Activated naive CD8-positive, alpha-beta T cell treated with anti-CD3 and anti-CD28 coated beads for 36 hours (primary cell): ENCODE measurements at places on chromosomes 16 and 17. TPM values are rescaled to one million over a fixed set of nuclear protein-coding genes. Genes with fewer than 3 reads are reported as not detected.

The TEN1 gene
- 12.5 TPM for total RNA-seq

The NUFIP2 gene
- total RNA-seq: 65.6 TPM

The TBC1D3 gene
- not detected for total RNA-seq

The KRT31 gene
- not detected for total RNA-seq

DNA sequence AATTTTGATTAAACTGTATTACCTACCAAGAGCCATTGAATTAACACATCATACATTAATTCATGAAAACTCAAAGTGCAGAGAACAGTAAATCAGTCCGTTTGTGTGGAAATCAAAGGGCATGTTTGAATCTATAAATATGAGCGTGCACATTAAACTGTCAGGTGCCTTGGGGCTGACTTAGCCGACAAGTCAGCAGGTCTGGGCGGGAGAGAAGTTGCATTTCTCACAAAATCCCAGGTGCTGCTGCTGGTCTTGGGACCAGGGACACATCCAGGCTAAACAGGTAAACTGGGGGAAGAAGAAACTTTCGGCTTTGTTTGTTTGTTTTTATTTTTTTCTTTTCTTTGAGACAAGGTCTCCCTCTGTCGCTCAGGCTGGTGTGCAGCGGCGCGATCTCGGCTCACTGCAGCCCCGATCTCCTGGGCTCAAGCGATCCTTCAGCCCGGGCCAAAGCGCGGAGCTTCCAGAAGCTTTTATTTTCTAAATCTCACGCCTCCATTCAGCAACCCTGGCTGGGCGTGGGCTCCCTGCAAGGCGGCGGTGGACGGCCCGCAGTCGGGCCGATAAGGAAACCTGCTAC is 213.9 kb downstream of the MRTFB start:
- H3K27me3 ChIP-seq: peaks cover 5% of the 10 kb centered on the region
- peak overlapping the region; percentile 87 for H3K4me3 ChIP-seq
- peaks cover 2% of the 10 kb centered on the region for H3K36me3 ChIP-seq

DNA sequence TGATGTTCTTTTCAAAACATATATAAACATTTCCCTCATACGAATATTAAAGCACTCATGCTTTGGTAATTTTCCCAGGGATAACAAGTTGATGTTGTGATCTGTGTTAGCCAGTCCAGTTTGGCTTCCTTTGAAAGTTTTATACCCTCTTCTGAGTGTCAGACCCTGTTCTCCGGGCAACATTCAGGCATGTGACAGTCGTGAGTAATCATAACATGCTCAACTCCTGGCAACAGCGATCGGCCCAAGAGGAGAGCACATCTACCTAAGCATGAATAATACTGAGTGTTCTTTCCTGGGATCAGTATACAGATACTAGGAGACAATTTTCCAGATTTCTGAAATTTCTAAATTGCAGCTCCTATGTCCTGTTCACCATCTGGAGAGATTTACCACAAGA is 1086.4 kb downstream of the CDH8 start:
- no peak for DNase-seq
- H3K4me3 ChIP-seq: no peak overlapping the region

DNA sequence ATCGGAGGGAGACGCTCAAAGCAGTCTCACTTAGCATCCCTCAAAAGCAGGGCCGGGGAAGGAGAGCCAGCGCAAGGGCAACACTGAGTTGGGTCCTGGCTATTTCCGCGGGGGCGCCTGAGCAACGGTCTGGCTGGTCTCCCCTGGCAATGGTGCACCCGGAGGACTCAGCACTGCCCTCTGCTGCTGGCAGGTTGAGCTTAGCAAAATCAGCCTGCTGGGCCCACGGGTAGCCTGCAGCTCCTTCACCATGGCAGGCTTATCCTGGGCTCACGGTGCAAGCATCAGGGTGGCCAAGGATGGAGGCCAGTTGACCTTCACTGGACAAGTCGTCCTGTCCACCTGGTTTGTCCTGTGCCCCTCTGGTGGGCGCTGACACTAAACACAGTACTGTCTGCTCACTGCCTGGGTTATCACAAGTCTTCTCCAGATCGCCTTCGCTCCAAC is 14.4 kb upstream of the ALDH3A1 start:
- H3K27ac ChIP-seq: no peak overlapping the region
- peaks cover 14% of the 10 kb centered on the region for H3K27me3 ChIP-seq
- H3K4me3 ChIP-seq: no peak overlapping the region
- H3K36me3 ChIP-seq: no peaks in the 10 kb centered on the region

- DNase-seq: no peak
- no peaks in the 10 kb centered on the region for H3K4me1 ChIP-seq
- no peaks in the 10 kb centered on the region for H3K36me3 ChIP-seq
- no peak overlapping the region for H3K4me3 ChIP-seq
- H3K27ac ChIP-seq: no peak overlapping the region
Measured at GRCh38 chr17:82674656-82675475, 23.6 kb downstream of the RAB40B start.

- H3K27ac ChIP-seq: no peak overlapping the region
- no peaks in the 10 kb centered on the region for H3K27me3 ChIP-seq
- DNase-seq: no peak
- no peaks in the 10 kb centered on the region for H3K36me3 ChIP-seq
- peaks cover 3% of the 10 kb centered on the region for H3K4me1 ChIP-seq
- H3K4me3 ChIP-seq: no peak overlapping the region
Measured at GRCh38 chr17:77312786-77313599, 172.2 kb downstream of the SEC14L1 start.

DNA sequence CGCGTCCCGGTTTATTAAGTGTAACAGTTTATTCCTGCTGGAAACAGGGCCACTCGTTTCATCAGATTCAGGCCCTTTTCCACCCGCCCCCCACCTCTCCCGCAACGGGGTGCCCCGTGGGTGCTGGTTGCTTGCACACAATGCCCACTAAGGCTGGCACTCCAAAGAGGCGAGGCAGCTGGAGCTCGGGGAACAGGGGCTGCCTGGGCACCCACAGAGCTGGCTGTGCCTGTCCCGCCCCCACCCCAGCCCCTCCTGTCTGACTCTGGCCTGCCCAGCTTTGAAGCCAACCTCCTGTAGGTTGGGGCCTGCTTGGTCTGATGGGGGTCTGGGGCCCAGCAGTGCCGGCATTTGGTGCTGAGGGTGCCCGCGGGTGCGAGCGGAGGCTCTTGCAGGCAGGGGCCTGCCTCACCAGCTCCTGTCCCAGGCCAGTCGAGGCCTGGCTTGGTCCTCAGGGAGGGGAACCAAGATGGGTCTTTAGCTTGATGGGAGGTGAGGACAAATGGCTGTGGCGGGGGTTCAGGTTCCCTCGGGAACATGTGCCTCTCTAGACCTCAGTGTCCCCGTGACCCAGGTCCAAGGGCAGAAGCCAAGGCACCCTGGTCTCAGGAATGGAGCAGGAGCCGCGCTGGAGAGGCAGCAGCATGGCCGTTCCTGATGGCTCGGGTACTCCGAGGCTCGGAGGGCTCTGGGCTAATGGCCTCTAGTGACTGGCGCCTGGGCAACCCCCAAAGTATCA is 20.1 kb downstream of the MYBBP1A start:
- peaks cover 3% of the 10 kb centered on the region for H3K36me3 ChIP-seq
- DNase-seq: no peak
- peaks cover 6% of the 10 kb centered on the region for H3K27me3 ChIP-seq
- no peak overlapping the region for H3K27ac ChIP-seq

DNA sequence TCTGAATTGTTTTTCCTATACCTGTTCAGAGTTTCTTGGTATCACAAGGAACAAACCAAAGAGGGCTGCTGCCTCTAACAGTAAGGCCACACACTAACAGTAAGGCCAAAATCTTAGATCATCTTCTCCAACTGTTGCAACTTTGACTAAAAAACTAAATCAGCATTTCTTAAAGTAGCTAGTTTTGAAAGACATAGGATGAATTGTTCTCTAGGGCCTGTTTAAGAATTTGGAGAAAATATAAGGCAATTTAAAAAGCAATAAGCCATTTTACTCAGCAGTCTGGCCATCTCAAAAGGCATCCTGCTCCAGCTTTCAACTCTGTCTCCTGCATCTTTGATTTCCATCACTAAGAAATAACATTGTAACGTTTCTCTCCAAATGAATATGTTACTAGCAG is 105.0 kb upstream of the MON1B start:
- H3K27me3 ChIP-seq: no peaks in the 10 kb centered on the region
- no peak overlapping the region for H3K4me3 ChIP-seq
- no peak for DNase-seq

- H3K4me1 ChIP-seq: no peaks in the 10 kb centered on the region
- no peaks in the 10 kb centered on the region for H3K27me3 ChIP-seq
- H3K27ac ChIP-seq: no peak overlapping the region
- H3K4me3 ChIP-seq: no peak overlapping the region
- H3K36me3 ChIP-seq: peaks cover 2% of the 10 kb centered on the region
Measured at GRCh38 chr17:15490634-15491261, 23.3 kb upstream of the CDRT4 start.

- DNase-seq: peak; percentile 79
- H3K4me3 ChIP-seq: no peak overlapping the region
- no peak overlapping the region for H3K27ac ChIP-seq
- H3K27me3 ChIP-seq: no peaks in the 10 kb centered on the region
- no peaks in the 10 kb centered on the region for H3K4me1 ChIP-seq
Measured at GRCh38 chr16:57519796-57520360, 16.5 kb downstream of the CCDC102A start.

DNA sequence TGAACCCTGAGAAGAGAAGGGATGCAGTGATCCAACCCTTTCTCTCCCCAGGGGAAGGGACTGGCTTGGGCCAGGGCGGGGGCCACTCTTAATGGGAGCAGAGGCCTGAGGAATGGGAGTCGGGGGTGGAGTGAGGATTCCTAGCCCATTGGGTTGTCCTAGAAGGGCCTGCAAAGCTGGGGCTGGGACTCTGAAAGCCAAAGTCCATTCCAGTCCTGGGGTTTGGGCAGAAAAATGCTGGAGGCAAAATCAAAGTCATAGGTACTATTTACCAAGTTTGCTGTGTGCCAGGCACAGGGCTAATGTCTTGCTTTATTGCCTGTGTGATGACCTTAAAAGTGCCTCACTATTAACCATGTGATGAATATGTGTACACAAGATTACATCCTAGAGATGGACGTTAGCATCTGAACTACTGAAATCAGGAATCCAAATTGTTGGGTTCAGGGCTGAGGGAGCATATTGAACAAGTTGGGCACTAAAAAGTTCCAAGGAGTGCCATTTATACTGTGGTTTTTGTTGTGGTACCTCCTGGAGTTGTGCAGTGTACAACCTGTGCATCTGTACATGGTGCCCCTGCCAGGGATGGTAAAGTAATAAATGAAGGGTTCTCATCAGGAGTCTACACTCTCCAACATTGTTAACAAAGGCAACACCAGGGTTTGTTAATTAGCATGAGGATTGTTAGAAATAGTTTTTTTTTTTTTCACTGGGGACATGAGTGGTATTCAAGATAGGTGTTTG is 84.4 kb upstream of the NKD1 start:
- no peak overlapping the region for H3K4me3 ChIP-seq
- no peak for DNase-seq
- H3K4me1 ChIP-seq: peaks cover 2% of the 10 kb centered on the region
- H3K27me3 ChIP-seq: peaks cover 18% of the 10 kb centered on the region

DNA sequence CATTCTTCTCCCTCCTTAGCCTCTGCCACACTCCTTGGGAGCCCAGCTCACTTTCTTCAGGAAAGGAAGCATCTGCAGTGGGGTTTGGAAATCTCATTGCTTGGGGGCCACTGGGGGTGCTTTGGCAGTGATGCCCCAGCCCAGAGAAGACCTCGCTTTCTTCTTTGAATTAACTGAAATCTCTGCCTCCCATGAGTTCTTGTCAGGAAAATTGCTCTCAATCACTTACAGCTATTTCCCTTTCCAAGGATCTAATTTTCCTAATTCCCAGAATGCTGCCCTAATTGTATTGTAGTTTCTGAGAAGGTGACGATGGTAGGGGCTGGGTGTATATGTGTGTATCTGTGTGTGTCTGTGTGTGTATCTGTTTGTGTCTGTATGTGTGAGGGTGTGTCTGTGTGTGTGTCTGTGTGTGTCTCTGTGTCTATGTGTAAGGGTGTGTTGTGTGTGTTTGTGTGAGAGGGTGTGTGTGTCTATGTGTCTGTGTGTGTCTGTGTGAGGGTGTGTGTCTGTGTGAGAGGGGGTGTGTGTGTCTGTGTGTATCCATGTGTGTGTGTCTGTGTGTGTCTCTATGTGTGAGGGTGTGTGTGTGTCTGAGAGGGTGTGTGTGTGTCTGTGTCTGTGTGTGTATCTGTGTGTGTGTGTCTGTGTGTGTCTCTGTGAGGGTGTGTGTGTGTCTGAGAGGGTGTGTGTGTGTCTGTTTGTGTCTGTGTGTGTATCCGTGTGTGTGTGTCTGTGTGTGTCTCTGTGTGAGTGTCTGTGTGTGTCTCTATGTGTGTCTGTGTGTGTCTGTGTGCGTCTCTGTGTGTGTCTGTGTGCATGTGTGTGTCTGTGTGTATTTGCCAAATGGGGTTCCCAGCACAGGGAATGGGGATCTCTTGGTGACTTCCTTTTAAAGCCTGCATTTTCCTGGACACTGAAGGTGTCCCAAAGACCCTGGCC is 83.5 kb upstream of the DNAJA2 start:
- H3K36me3 ChIP-seq: no peaks in the 10 kb centered on the region
- no peak for DNase-seq
- H3K27ac ChIP-seq: no peak overlapping the region
- no peaks in the 10 kb centered on the region for H3K4me1 ChIP-seq
- H3K4me3 ChIP-seq: no peak overlapping the region
- no peaks in the 10 kb centered on the region for H3K27me3 ChIP-seq
